ENCODE measurements at places on chromosomes 3 and 15.

DNA sequence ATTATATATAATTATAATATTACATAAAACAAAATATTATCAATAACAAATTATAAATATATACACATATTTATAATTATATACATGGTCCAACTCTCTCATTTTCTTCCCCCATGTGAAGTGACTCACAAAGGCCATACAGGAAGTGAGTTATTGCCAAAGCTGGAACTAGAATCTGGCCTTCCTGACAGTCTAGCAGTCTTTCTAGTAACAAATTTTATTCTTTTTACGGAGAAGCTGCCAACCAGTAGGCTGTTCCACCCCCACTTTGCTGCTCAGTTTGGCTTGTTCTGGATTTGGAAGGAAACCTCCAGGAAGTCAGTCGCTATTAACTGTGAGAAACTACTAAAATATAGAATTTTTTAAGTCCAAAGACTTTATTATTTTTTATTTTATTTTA lies 79.6 kb downstream of the DHX36 start:
- DNase-seq, result no peak

DNA sequence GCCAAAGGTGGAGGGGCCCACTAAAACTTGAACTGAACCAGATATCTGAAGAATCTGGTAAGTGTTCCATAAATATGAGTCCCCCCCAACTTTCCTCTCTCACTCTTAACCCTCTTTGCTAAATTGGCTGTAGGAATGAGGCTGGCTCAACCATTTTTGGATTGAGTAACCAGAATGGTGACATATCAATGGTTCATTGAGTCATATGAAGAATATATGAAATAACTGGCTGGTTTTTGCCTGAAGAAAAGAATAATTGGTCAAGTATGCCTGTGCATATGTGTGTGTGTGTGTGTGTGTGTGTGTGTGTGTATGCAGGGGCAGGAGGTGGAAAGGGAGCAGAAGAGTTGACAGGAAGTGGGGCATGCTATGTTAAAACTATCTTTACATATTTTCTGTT lies 472.9 kb upstream of the THBS1 start:
- DNase-seq, result no peak

DNA sequence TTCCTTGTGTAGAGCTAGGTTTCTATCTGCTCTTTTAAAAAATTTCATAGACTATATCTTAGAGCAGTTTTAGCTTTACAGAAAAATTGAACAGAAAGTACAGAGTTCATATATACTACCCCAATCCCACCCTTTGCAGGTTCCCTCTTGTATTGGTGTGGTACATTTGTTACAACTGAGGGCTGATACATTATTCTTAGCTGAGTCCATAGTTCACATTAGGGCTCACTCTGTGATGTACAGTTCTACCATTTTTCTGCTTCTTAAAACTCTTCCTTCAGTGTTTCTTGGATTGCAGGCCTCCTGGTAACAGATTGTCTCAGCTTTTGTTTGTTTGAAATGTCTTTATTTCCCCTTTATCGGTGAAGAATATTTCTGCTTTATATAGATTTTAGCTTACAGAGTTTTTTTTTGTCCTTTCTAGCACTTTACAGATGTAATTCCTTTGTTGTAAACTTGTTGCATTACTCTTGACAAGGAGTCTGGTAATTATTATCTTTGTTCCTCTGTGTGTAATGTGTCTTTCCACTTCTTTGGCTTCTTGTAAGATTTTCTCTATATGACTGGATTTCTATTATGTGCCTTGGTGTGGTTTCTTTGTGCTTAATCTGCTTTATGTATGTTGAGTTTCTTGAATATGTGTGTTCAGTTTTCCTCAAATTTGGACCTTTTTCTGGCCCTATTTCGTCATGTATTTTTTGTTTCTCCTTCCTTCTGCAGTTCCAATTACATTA lies 25.3 kb downstream of the MEF2A start:
- no peak for DNase-seq

GRCh38 chr3:173630849-173631248 lies 233.3 kb downstream of the NLGN1 start:
- no peak for DNase-seq

Measured in HS-27A (cell line).